ENCODE measurements at places on chromosomes 11 and 22.

- DNase-seq, result no peak
These were observed 30.2 kb upstream of the CLTCL1 start for GRCh38 chr22:19321757-19322156.

DNA sequence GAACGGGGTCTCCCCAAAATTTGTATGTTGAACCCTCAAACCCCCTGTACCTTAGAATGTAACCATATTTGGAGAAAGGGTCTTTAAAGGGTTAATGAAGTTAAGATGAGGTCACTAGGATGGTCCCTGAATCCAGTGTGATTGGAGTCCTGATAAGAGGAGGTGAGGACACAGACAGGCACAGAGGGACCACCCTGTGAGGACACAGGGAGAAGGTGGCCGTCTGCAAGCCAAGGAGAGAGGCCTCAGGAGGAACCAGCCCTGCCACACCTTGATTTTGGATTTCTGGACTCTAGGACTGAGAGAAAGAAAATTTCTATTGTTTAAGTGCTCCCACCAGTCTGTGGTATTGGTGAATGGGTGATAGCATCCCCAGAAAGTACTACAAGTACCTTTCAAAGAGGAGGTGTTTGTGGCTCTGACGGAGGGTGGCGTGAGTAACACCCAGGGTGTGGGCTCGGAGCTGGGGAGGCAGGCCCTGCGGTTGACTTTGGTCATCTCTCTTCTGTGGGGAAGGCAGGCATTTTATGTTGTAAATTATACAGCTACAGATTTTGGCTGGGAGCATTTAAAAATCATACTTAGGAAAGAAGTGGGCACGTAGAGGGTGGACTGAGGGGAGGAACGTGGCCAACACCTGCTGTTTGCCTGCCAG lies 13.8 kb downstream of the MRGPRF start:
- no peak for DNase-seq

- DNase-seq, result no peak
These were observed 124.5 kb downstream of the TRIM44 start for GRCh38 chr11:35787013-35787504.

GRCh38 chr11:120363436-120363835 lies 27.2 kb downstream of the ARHGEF12 start:
- no peak for DNase-seq

DNA sequence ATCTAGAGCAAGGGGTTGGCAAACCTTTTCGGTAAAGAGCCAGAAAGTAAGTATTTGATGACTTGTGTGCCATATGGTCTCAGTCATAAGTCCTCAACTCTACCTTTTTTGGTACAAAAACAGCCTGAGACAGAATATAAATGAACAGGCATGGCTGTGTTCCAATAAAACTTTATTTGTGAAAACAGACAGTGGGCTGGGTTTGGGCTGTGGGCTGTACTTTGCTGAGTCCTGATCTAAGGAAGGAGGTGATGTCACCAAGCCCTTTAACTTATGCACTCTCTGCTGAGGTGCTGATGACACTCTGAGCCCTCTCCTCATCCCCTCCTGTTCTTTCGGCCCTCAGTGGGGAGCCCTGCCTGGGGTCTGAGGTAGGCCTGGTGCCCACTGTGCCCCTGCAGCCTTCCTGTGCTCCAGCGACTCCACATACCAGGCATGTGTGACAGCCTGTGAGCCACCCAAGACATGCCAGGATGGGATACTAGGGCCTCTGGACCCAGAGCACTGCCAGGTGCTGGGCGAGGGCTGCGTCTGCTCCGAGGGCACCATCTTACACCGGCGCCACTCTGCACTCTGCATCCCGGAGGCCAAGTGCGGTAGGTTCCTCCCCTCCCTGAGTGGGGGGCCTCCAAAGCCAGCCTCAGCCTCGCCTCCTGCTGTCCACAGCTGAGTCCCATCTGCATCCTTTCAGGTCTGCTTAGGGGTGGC lies 85.9 kb upstream of the MYOD1 start:
- no peak for DNase-seq

GRCh38 chr11:82527081-82527584 lies 206.5 kb downstream of the FAM181B start:
- no peak for DNase-seq

DNA sequence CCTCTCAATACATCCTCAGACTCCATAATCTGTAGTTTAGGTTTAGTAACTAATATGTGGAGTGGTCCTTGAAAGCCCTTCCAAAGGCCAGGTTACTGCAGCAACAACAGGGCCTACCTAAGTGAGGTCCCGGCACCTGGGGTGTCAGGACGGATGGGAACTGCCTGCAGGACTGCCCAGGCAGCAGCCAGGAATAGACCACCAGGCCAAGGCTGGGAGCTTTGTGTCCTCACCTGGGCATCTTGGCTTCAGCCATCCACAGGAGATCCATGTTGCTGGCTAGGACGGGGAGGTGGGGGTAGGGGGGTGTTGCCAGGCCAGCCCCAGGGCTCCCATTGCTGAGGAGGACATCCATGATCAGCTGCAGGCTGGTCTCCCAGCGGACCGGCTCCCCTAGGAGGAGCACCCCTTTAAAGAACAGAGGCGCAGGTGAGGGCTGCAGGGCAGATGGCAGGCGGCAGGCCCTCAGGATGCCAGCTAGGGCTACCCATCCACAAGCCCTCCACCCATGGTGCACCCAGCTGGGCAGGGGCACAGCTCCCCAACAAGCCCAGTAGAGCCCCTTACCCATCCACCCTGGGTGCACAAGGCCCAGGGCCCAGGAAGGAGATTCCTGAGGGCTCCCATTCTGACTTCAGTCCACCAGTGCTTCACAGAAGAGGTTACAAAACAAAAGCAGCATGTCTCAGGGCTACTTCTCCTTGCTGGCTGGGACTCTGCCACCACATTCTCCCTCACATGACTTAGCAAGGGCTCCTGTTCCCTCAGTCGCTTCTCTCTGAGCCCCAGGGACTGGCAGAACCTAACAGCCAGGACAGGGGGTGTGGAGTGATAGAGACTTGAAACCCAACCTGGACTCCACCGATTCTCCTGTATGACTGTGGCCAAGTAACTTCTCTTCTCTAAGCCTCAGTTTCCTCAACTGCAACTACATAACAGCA lies 18.0 kb downstream of the HDHD5 start:
- DNase-seq, result no peak

- no peak for DNase-seq
These were observed 24.4 kb upstream of the PAMR1 start for GRCh38 chr11:35549787-35550186.

- no peak for DNase-seq
These were observed 28.9 kb upstream of the YAP1 start for GRCh38 chr11:102081313-102081712.

DNA sequence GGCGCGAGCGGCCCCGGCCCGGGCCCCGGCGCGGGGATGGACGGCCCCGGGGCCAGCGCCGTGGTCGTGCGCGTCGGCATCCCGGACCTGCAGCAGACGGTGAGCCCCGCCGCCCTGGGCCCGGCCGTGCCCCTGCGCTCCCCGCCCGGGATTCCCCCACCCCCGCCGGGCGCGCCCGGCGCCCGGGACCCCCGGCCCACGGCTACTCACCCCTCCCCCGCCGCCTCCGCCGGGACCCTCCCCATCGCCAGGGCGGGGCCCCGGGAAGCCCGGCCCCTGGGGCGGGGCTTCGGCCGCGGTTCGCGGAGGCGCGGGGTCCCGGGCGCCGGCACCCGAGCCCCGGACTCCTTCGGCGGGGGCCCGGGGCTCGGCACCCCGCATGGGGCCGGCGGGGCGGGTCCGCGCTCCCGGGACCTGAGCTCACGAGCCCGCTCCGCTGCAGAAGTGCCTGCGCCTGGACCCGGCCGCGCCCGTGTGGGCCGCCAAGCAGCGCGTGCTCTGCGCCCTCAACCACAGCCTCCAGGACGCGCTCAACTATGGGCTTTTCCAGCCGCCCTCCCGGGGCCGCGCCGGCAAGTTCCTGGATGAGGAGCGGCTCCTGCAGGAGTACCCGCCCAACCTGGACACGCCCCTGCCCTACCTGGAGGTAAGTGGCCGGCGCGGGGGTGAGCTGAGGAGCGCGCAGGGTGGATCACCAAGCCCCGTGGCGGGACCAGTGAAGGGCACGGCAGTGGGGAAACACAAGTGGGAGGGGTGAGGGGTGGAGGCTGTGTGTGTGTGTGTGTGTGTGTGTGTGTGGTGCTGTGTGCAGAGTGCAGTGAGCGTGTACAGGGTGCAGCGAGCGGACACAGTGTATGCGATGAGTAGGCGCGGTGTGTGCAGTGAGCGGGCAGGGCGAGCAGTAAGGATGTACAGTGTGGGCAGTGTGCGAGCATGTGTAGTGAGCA lies 2.3 kb downstream of the SHANK3 start:
- DNase-seq, result no peak

GRCh38 chr11:11137339-11137738 lies 215.7 kb downstream of the CSNK2A3 start:
- DNase-seq, result no peak

- no peak for DNase-seq
These were observed 71.9 kb downstream of the MICAL2 start for GRCh38 chr11:12182302-12182675.

DNA sequence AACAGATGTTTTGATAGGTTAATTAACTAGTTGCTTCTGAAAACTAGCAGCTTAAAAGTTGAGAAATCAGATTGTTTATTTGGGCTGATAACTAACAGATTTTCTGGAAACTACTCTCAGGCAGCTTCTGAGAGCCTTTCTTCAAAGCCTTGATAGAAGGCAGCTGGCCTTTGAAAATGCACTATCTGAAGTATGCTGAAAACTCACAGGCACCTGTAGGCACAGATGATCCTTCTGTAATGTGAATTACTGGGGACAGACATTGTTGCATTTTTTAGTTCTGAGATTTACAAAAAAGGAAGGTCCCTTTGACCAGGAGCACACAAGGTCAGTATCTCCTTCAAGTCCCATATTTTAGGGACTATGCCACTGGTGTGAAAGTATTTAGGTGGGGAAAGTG lies 460.8 kb upstream of the CNTN5 start:
- DNase-seq, result no peak

GRCh38 chr22:49240016-49240380 lies 587.7 kb downstream of the BRD1 start:
- no peak for DNase-seq

DNA sequence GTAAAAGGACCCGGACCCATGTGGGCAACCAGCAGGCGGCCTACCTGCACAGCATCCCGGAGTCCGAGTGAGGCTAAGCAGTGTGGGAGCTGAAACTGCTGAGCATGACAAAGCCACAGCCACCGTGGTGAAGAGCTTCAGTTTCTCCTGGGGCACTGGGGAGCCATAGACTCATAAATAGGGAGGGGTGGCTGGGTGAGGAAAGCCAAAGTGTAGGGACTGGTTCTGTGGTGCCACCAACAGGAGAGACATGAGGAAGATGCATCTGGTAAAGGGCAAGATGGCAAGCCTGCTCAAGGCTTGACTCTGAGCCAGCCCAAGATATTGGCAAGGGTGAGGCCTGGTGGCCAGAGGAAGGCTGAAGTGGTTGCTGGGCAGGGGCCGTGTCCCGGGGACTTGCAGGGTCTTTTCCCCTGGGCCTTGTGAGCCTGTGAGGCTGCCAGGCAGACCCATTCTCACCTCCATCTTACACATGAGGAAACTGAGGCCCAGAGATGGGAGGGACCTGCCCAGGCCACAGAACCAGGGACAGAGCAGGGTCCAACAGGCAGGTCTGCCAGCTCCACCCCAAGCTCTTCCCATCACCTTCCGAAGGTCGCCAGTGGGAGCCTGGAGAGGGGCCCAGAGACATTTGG lies 30.4 kb downstream of the CYTH4 start:
- no peak for DNase-seq

- DNase-seq, result peak; percentile 4
These were observed 539 bp downstream of the EIF4ENIF1 start for GRCh38 chr22:31488988-31489617.

DNA sequence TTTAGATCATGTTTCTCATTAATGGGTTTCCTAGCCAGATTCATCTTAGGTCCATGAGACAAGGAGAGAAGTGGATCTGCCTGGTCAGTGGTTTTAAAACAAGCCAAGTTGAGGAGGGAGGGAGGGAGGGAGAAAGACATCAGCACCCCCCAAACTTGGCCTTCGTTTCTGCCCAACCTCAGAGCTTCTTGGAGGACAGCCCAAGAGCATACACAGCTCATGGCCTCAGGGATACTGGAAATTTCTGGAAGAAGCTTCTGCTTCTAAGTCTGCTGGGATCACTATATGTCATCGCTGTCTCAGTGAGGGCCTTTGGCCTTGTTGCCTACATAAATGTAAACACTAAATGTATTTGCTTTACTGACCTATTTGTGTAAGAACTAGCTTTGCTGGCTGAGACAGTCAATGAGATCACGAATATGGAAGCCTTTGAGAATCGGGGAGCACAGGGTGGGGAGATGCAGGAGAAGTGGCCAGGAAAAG lies 375.1 kb downstream of the BUD13 start:
- no peak for DNase-seq

- no peak for DNase-seq
These were observed 34.5 kb downstream of the GNB1L start for GRCh38 chr22:19819911-19820879.

DNA sequence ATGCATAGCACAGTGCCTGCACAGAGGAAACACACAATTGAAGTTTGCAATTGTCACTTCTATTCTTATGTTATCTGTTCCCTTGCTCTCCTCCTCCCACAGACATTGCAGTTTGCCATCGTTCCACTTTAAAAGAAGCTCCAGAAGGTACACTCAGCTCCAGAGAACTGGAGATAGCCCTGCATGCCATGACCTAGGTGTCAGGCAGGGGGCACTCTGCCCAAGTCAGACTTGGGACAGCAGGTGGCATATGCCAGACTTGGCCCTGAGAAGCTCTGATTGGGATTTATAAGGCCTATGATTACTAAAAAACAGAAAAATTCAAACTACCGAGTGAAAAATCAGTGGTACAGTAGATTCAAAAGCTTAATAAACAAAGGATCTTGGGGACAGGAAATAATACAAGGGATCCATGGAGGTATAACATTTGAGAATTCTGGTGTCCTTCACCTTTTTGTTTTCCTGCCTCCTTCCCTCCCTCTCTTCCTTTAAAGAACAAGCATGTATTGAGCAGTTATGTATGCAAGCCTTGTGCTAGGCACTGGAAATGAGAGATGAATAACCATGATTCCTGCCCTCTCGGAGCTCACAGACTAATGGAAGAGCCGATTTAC lies 40.0 kb downstream of the TENM4 start:
- DNase-seq, result no peak
